ENCODE measurements at places on chromosomes 4 and X. TPM values are rescaled to one million over a fixed set of nuclear protein-coding genes. Genes with fewer than 3 reads are reported as not detected.

Gene CRMP1
- under 0.01 TPM for total RNA-seq

Gene DNAAF6
- not detected for total RNA-seq

Gene HTN1
- total RNA-seq = not detected

Gene CLDN2
- total RNA-seq = not detected

Gene RTL9
- 0.13 TPM for total RNA-seq

Gene MAP7D3
- total RNA-seq = 14.9 TPM

Gene CHRDL1
- 0.03 TPM for total RNA-seq

Gene EREG
- total RNA-seq = 7.9 TPM

Gene ADGRG2
- total RNA-seq = 0.07 TPM

Gene GPC3
- total RNA-seq = 19.5 TPM

Gene GAGE12F
- total RNA-seq = not detected

Gene VCX3A
- total RNA-seq = not detected

Gene COX7B2
- total RNA-seq = not detected

Gene BLTP1
- total RNA-seq = 117 TPM

Gene GPRASP2
- total RNA-seq = 14.2 TPM

Gene SLC6A14
- total RNA-seq = not detected

Gene MAGEA2
- not detected for total RNA-seq

Gene SOWAHB
- total RNA-seq = 0.03 TPM

Gene RPS6KA3
- 39.6 TPM for total RNA-seq

Gene CLDN22
- total RNA-seq = under 0.01 TPM

Gene PF4V1
- 2.1 TPM for total RNA-seq

Gene FGB
- not detected for total RNA-seq

Gene IBSP
- 1.9 TPM for total RNA-seq

Gene SRPK3
- total RNA-seq = 3.6 TPM

Gene RXFP1
- total RNA-seq = 14.7 TPM

Gene TBC1D8B
- total RNA-seq = 32.2 TPM

Gene SSX1
- total RNA-seq = not detected

Gene CNKSR2
- 0.66 TPM for total RNA-seq

Gene ADGRL3
- 0.56 TPM for total RNA-seq

Gene FAM184B
- total RNA-seq = 0.10 TPM

Gene GJB1
- total RNA-seq = not detected

Gene COL4A6
- total RNA-seq = 62.2 TPM

Gene UGT2B17
- not detected for total RNA-seq

Gene NAP1L3
- 8.3 TPM for total RNA-seq

Gene SSX2B
- total RNA-seq = not detected

Gene SH3D19
- 20.3 TPM for total RNA-seq

Gene RAB40AL
- total RNA-seq = 0.99 TPM

Gene EXOC1
- total RNA-seq = 62.1 TPM

Gene SFRP2
- total RNA-seq = 0.13 TPM

Measured in smooth muscle cell of the pulmonary artery (primary cell).